ENCODE measurements at places on chromosomes 7 and 10.

GRCh38 chr10:69892816-69893215, 91.1 kb downstream of the COL13A1 start:
- no peak for DNase-seq

- no peak for DNase-seq
Measured at GRCh38 chr10:101569323-101569621, 18.8 kb downstream of the POLL start.

DNA sequence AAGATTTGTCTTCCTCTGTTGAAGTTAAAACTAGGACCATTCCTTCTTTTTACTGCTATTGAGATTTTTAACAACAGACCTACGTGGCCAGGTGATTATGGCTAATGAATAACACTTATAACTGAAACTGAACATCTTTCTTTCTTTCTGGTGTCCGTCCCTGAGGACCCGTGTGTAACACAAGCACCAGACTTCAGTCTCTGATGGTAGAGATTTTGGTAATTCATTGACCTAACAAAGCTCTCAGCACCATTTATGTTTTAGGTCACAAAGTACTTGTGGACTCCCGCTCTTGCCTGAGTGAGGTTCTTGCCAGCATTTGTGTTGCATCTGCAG, 40.4 kb upstream of the TMEM229A start:
- no peak for DNase-seq

DNA sequence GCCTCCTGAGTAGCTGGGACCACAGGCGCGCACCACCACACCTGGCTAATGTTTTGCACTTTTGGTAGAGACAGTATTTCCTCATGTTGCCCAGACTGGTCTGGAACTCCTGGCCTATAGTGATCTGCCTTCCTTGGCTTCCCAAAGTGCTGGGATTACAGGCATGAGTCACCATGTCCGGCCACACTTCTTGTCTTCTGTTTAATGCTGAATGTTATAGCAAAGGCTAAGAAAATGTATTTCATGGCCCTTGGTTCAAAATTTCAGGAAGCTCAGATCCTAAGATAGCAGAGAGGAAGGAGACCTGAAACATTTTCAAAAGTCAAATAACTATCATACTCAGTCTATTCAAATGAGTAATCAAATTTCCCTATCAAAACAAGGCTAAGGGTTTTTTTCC, 229.6 kb downstream of the BAMBI start:
- DNase-seq = no peak

DNA sequence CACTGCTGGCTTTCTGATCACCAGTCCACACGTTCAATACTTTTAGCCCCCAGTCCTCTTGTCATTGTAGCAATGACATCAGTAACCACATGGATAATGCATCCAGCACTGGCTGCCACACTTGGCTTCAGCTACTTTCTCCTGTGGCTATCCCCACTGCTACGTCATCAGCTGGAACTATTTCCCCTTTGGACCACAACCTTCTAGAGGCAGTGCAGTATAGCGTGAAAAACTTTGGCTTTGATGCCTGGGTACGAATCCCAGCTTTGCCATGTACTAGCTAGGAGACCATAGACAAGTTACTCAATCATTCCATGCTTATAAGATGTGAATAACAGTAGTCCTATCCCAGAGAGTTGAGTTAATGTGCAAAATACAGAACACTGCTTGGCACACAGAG, 63.2 kb downstream of the CCDC3 start:
- DNase-seq = no peak

DNA sequence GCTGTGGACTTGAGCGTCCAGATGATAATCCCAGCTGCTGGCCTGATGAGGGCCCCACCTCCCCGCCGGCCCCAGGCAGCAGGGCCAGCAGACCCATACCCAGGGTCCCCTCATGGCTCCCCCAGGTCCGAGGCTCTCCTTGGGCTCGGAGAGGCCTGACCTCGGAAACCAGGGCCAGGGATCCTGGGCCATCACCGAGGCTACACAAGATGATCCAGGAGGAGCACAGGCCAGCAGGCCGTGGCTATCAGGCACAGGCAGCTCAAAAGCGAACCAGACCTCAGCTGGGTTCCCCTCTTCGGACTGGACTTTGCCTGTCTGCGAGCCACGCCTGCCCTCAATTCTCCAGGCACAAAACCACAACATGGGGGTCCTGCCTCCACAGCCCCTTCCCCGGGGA, 17.4 kb downstream of the PDGFA start:
- DNase-seq = no peak

DNA sequence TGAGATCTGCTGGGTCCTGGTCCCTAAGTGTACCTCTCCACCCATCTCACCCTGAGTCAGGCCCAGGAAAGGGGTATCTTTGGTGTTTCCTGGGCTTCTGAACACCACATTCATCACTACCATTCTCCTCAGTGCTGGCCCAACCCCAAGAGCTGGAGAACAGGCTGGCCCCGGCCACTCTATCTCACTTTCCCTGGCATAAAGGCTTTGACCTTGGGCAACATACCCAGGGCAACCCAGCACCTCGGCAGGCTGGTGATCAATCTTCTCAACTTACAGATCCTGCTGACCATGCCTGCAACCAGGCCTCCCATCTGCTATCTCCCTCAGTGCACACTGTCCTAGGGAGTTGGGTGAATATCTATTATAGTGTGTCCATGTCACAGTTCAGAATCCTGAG, 2.1 kb downstream of the VSIR start:
- DNase-seq = no peak

DNA sequence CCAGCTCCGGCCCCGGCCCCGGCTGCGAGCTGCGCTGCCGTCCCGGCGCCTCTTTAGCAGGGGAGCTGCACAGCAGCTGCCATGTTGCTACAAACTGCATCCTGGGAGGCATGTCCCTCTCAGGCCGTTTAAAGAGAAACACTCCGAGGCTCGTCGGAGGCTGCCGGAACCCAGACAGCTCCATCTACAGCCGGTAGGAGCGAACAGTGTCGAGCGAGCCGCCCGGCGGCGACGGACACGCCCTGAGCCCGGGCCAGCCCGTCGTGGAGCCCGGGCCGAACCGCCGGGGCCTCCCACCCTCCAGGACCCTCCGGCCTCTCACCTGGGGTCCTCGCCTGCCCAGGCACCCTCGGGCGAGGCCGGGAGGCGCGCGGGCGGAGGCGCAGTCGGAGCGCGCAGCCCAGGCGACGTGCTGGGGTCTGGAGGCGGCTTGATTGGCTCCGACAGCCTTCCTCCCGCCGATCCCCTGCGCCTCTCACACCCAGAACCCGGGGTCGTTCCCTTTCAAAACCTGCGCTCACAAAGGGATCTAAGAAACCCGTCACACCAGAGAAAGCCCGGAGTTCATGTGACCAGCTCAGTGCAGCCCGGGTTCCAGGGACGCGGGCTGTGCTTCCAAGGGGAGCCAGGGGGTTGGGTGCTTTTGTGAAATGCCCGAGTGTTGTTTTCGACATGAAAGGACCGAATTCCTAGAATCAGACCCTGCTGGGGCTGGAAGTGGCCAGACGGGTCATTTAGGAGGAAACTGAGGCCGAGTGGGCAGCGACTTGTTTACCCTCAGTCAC, at the start of gene ZNF777:
ZNF777 (minus strand) TSS at position 570 of the 785 bp plus-strand sequence. CDS start 5,040 bp downstream, outside the sequence.
- peak; percentile 64 for DNase-seq

DNA sequence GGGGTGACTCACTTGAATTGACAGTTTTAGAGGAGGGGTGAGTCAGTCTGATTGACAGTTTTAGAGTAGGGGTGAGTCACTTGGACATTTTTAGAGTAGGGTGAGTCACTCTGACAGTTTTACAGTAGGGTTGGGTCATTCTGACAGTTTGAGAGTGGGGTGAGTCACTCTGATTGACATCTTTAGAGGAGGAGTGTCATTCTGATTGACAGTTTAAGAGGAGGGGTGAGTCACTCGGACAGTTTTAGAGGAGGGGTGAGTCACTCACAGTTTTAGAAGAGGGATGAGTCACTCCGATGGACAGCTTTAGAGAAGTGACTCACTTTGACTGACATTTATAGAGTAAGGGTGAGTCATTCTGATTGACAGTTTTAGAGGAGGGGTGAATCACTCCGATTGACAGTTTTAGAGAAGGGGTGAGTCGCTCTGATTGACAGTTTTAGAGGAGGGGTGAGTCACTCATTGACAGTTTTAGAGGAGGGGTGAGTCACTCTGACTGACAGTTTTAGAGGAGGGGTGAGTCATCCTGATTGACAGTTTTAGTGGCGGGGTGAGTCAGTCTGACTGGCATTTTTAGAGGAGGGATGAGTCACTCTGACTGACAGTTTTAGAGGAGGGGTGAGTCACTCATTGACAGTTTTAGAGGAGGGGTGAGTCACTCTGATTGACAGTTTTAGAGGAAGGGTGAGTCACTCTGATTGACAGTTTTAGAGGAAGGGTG, 595.9 kb downstream of the DNAJB6 start:
- DNase-seq = no peak

GRCh38 chr10:22597138-22597537, 117.2 kb downstream of the PIP4K2A start:
- no peak for DNase-seq

DNA sequence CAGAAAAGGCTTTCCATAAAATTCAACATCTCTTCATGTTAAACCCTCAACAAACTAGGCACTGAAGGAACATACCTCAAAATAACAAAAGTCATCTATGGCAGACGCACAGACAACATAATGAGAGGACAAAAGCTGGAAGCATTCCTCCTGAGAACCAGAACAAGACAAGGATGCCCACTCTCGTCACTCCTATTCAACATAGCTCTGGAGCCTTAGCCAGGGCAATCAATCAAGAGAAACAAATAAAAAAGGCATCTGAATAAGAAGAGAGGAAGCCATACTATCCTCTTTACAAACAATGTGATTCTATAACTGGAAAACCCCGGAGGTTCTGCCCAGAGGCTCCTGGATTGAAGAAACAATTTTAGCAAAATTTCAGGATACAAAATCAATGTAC, 251.0 kb downstream of the MALRD1 start:
- no peak for DNase-seq

DNA sequence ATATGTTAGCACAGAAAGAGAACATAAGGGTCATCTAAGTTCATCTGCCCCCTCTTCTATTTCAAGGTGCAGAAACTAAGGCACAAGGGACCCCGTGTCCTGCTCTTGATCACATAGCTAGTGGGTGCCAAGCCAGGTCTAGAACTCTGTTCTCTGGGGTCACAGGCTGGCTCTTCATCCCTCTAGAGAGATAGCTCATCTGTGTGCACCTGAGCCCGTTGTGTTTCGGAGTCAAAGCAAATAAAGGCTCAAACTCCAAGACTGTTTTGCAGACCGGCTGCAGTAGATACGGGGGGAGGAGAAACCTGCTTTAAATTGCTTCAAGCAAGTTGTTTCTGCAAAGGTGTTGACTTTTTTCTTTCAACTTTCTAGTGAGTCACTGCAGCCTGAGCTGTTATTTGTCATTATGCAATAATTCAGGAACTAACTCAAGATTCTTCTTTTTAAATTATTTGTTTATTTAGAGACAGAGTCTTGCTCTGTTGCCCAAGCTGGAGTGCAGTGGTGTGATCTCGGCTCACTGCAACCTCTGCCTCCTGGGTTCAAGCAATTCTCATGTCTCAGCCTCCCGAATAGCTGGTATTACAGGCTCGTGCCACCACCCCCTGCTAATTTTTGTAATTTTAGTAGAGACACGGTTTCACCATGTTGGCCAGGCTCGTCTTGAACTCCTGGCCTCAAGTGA, 6.5 kb downstream of the BLVRA start:
- no peak for DNase-seq

DNA sequence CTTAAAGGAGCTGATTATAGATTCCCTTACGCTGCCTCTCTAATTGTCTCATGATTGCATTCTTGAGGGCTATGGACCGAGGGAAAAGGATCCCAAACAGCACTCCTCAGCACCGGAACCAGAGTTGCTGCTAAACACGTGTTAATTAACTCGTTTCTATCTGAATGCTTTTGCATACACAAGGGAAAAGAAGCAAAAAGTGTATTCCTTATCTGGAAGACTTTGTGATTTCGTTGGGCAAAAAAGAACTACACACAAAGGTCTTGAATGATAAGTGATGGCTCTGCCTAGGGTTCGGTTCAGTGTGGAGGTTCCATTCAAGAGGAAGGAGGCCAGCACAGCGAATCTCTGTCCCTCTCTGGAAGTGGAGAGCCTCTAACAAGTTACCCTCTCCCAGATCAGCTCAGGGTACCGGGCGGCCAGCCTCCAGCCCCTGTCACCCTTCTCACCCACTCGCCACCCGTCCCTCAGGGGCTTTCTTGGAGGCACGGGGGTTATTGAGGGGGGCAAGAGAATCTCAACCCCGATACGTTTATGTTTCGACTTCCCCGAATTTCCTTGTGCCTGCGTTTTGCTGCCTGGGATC, 515 bp upstream of the SLC4A2 start:
- no peak for DNase-seq

- no peak for DNase-seq
Measured at GRCh38 chr10:59944339-59944935, 38.1 kb upstream of the CCDC6 start.

All from effector memory CD4-positive, alpha-beta T cell (primary cell).